Esophagus mucosa (tissue), 1 donor: ENCODE measurements at places on chromosomes 4 and X. TPM values are rescaled to one million over a fixed set of nuclear protein-coding genes. Genes with fewer than 3 reads are reported as not detected.

The CWH43 gene
- 34.5 TPM for total RNA-seq

The ADGRG4 gene
- total RNA-seq = not detected

The CYBB gene
- 2.4 TPM for total RNA-seq

The SCD5 gene
- total RNA-seq = 1.9 TPM

The REPS2 gene
- total RNA-seq = 0.88 TPM

The SERPINA7 gene
- total RNA-seq = not detected

The BRCC3 gene
- total RNA-seq = 23.1 TPM

The HDX gene
- 0.48 TPM for total RNA-seq

The FAAH2 gene
- 4.8 TPM for total RNA-seq

The GAGE1 gene
- total RNA-seq = not detected

DNA sequence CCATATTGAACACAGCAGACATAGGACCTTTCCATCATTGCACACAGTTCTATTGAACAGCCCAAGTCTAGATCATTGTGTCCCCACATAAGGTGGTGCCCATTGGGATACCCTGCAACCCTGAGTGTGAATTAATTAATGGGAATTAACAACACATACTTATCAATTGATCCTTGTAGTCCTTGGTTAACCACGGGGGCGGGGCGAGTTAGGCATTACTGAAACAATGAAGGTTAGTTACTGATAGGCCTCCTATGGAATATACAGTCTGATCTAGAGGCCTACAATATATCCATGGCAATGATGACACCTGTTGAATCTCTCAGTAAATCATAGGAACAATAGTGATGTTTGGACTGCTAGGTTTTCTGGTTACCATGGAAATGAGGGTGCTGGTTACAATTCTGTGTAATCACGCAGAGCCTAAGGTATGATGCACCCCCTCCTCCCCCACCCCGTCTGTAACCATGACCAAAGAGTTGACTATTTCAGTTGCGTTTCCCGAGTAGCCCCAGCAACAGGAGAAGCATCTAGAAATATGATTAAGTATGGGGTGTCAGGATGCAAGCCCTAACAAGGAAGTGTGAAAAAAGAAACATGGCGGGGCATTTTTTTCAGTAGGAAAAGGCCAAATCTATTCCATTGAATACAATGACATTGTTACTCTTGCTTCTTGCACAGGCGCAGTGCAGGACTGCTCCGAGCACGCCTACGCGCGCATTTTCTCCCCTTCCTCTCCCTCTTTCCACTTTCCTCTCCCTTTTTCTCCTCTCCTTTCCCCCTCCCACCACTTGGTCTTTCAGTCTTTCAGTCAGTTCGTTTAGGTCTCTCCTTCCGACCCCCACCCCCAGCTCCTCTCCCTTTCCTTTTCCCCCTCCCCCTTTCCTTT lies 677 bp upstream of the NONO start:
- peak; percentile 67 for ATAC-seq

GRCh38 chr4:78710536-78710935 lies 65.6 kb upstream of the BMP2K start:
- ATAC-seq = peak; percentile 98

GRCh38 chr4:182143822-182144625 lies 99.2 kb upstream of the TENM3 start:
- peak; percentile 68 for ATAC-seq

GRCh38 chrX:154738011-154738738 lies 12.7 kb downstream of the GAB3 start:
- peak; percentile 55 for ATAC-seq

DNA sequence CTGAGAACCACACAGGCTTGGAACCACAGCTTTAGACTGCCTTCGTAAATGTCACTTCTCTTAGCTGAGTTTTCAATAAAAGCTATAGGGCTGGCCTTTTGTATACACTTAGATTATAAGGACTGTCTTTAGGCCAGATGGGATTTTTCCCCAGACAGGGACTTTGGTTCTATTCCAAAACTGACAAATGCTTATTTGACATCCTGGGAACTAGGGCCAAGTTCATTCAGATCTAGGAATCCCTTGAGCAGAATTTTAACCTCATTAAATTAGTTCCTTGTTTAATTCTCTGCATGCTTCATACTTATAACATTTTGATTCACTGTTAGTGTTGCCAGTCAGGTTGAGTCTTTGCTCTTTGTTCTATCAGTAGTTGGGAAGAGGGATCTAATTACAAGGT lies 23.1 kb downstream of the ZRSR2 start:
- ATAC-seq = no peak

- no peak for ATAC-seq
These were observed 97.3 kb downstream of the PPP1R2C start for GRCh38 chrX:42680666-42681065.

GRCh38 chr4:40269133-40269532 lies 66.0 kb upstream of the CHRNA9 start:
- no peak for ATAC-seq

DNA sequence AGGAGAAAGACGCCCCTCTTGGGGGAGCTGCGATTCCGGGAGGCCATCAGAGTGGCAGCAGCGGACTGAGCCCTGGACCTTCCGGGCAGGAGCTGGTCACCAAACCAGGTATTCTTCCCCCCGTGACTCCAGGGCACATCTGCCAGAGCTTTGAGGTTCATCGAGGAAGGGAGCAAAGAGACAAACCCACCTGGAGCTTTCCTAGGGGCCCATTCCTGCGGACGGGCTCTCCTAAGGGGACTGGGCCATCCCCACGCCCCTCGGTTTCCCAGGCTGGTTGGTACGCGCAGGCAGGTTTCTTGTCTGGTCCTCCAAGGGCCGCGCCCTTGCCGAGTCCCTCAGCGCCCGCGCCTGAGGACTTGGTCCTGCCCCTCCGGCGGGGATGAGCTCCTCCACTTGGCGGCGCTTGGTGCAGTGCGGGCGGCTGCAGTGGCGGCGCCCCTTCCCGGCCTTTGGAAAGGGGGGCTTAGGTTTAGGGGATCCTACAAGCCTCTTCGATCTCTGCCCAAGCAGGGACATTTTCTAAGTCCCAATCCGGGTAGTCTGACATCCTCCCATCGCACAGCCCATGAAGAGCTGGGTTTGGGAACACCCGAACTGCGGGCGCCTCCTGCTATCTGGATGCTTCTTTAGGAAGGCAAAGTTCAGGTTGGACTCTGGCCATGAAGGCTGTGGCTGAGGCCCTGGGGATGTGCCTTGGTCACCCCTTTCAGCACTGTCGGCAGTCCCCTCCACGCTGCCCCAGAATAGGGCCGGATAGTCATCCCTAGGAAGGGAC lies 538 bp downstream of the STBD1 start:
- ATAC-seq = peak; percentile 61

- no peak for ATAC-seq
These were observed 290.1 kb upstream of the BMP3 start for GRCh38 chr4:80740375-80740774.

GRCh38 chr4:176924238-176924637 lies 131.5 kb upstream of the VEGFC start:
- ATAC-seq = no peak

DNA sequence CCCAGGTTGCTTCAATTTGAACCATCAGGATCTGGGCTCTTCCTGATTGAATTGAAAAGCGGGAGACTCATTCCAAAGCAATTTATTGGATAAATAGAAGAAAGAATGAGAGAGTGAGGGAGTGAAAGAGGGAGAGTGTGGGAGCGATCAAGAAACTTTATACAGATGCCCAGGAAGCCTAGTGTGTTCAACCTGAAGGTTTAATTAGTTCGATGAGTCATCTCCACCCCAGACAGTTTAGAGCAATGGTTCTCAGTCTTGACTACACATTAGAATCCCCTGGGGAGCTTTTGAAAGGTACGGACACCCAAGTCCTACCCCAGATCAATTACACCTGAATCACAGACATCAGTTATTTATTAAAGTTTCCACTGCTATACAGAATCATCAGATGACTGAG lies 61.5 kb downstream of the GEMIN8 start:
- ATAC-seq = no peak

GRCh38 chr4:139900964-139901376 lies 235.4 kb downstream of the MGST2 start:
- peak; percentile 90 for ATAC-seq

GRCh38 chr4:1850276-1850675 lies 5.7 kb downstream of the LETM1 start:
- ATAC-seq = no peak

DNA sequence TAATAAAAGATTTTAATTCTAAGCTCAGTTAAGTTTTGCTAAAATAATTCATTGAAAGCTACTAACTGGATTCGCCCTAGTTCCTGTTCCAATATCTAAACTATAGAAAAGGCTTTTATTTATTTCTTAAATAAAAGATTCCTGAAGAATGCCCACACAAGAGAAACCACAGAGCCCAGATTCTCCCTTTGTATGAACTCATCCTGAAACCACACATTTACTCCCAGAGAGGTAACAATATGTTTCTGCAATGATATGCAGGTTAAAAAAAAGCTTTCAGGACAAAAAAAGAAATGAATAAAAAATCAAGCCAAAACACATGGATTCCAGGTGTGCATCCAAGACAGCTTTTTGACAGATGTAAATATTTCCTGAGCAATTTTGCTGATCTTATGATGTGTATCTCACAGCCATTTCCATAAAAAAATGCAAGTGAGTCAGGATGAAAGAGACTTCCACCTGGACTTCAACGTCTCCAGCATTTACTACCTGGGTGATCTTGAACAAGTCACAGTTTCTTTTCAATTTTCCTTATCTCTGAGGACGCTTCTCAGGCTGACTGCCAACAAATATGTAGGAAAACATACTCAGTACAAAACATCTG lies 234.4 kb upstream of the FAT1 start:
- ATAC-seq = no peak

DNA sequence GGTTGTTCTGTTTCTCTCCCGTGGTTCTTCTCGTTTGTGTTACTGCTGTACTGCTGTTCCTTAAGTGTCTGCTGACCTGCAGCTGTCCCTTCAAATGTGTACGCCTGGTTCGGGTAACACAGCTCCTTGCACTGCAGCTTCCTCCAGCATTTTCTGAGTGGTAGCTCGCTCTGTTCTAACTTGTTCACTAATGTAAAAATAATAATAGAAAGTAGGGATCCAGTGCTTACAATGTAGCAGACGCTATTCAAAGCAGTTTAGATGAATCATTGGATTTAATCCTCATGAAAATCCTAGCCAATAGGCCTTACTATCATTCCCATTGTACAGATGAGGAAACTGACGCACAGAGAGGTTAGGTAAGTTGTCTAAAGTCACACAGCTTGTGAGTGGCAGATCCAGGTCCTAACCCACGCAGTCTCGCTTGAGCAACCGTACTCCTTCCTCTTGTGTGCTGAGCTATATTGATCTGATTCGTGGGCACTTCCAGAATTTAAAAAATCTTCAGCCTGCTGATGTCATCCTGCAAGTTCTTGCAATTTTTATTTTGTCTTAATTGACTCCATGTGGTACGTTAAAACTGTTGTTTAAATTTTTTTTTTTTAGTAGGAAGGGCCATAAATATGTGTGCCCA lies 448.2 kb upstream of the FAT1 start:
- peak; percentile 97 for ATAC-seq

DNA sequence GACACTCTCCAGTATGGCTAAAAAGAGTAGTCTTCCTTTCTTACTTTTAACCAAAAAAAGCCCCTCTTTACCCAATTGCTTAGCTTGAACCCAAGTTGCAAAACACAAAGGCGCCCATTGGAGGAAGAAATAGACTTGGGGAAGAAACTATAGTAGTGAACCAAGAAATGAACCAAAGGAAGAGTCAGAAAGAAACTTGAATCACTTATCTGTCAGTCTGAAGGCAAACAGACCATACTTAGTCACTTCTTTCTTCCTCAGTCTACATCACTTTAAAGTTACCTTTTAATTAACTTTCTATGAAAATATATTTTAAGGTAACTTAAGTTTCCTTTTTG lies 161.4 kb upstream of the GIMD1 start:
- ATAC-seq = no peak

DNA sequence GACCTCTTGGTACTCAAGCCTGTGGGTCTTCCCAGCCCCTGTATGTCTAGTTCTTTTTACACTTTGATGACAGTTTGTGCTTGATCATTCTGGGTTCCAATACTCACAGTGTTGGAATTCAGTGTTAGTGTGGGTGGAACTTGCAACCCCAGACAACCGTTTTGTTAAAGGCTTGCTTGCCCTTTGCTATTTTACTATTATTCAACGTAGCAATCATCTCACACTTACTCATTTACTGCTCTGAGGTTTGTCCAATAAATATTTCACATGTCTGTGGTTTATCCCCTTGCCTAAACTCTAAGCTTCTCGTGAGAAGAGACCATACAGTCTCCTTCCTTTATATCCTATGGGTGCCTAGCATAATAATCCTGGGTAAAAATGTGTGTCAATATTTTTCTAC lies 15.3 kb downstream of the CCNG2 start:
- no peak for ATAC-seq

- ATAC-seq = no peak
These were observed 117.4 kb upstream of the GPM6A start for GRCh38 chr4:175929441-175929840.

GRCh38 chr4:19241895-19242294 lies 1009.8 kb upstream of the SLIT2 start:
- ATAC-seq = no peak

DNA sequence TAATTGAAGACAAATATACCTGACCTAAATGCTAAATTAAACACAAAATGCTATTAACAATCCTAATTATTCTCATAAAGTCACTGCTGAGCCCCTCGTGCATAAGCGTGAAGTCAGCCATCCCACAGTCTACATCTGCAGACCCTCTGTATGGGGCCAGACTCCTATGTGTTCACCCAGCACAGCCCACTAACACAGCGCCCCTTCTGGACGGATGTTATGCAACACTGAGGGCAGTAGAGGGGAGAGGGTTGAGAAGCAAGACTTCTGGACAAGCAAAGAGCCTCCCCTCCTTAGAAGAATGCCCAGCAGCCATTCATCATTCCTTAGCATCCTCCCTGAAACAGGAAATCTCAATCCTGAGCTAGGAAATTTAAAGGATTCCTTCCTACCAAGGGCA lies 7.9 kb downstream of the TRPC3 start:
- no peak for ATAC-seq

- ATAC-seq = peak; percentile 32
These were observed 473.9 kb upstream of the FTHL17 start for GRCh38 chrX:31545726-31546125.

- ATAC-seq = no peak
These were observed 48.1 kb downstream of the LUZP4 start for GRCh38 chrX:115337491-115338144.

GRCh38 chrX:72094894-72095293 lies 36.8 kb downstream of the RTL5 start:
- no peak for ATAC-seq

GRCh38 chr4:27062256-27062655 lies 201.6 kb downstream of the STIM2 start:
- ATAC-seq = no peak

GRCh38 chr4:154559494-154560418 lies 3.1 kb upstream of the FGB start:
- ATAC-seq = peak; percentile 73

GRCh38 chrX:122943918-122944317 lies 240.2 kb upstream of the GRIA3 start:
- ATAC-seq = no peak

DNA sequence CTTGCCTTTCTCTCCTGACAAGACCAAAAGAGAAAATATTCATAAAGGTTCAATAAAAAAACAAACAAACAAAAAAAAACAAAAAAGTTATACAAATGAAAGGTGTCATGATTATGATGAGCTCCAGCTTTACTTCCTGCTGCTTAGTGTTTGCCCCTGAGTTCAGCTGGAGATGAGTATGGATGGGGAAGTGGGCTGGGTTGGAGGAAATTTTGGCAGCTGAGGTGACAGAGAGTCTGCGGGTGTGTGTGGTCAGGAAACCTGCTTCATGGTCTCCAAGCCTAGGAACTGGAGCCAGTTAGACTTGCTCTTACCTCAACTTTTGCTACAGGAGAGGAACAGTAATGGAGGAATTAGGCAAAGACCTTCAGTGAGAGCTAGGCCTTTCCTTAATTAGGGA lies 4.3 kb upstream of the CYSLTR1 start:
- no peak for ATAC-seq
